Kidney (tissue), 22 donors: ENCODE measurements at places on chromosomes 4 and X. TPM values are rescaled to one million over a fixed set of nuclear protein-coding genes. Genes with fewer than 3 reads are reported as not detected.
A peak's percentile ranks its signal among the peaks of the same experiment; 100 is the strongest.

- peak; percentile 39 for DNase-seq
Measured at GRCh38 chr4:131370846-131371245, 1778.2 kb upstream of the PCDH10 start.

The THAP9 gene
- polyA plus RNA-seq = 2.6 TPM

The DUSP21 gene
- not detected for polyA plus RNA-seq

The DAPP1 gene
- polyA plus RNA-seq = 0.34 TPM

- no peak for DNase-seq
Measured at GRCh38 chr4:25575611-25576010, 80.0 kb upstream of the SLC34A2 start.

The CXCL1 gene
- 6.4 TPM for polyA plus RNA-seq

DNA sequence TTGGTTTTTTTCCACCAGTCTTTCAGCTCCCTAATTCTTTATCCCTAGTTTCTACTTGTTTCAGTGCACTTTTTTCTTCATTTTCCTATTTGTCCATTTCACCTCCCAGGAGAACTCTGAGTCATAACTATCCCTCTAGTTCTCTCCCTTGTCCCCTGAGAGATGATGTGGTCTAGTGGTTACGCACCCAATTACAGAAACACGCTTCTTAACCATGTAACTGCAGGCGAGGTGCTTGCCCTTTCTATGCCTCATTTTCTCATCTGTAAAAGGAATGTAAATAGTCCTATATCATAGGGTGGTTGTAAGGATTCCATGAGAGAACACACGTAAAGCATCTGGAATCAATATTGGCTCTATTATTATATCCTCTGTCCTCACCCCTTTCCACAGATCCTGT, 8.8 kb upstream of the GRPR start:
- DNase-seq = no peak

- DNase-seq = no peak
Measured at GRCh38 chrX:9414416-9414815, 50.4 kb upstream of the TBL1X start.

- DNase-seq = peak; percentile 67
Measured at GRCh38 chrX:115311601-115312001, 22.1 kb downstream of the LUZP4 start.
